Suprapubic skin (tissue), 4 donors: ENCODE measurements at places on chromosomes 7 and 10.
A peak's percentile ranks its signal among the peaks of the same experiment; 100 is the strongest.

DNA sequence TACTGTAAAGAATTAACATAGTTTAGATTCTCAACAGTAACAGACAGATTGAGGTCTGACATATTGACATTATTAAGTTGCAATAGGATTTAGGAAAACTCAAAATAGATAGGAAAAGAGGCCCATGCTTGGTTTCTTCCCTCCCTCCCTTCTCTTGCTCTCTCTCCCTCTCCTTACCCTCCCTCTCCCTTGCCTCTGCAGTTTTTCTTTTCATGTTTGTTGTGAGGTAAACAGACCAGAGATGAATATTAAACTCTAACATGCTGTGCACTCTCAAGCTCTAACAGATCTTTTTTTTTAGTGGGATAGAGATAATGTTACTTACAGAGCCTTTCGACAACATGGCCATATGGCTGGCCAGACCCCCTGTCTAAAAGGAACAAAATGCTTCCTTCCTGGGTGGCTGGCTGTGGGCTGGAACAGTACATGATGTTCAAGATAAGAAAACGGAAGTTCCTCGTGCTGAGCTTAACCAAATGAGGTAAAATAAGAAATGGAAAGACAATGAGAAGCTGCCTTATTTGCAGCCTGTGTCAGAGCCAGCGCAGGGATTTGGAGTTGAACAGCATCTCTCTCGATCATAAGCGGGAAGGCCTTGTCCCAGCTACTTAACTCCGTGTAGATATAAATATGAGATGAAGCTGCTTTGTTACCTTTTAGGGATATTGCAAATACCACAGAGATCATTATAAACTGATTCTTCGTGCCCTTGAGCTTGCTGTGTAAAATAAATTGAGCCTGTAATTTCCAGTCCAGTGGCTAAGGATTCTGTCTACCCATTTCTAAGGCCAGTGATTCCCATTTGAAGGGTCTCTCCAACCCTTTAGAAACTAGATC is 391.9 kb upstream of the NPVF start:
- no peaks in the 10 kb centered on the region for H3K36me3 ChIP-seq
- no peaks in the 10 kb centered on the region for H3K27me3 ChIP-seq
- H3K4me1 ChIP-seq: peaks cover 9% of the 10 kb centered on the region
- DNase-seq: no peak
- H3K27ac ChIP-seq: peak overlapping the region; percentile 68

GRCh38 chr10:55410415-55410885 is 609.4 kb upstream of the PCDH15 start:
- no peak for DNase-seq
- peaks cover 5% of the 10 kb centered on the region for H3K4me1 ChIP-seq
- no peak overlapping the region for H3K27ac ChIP-seq
- H3K4me3 ChIP-seq: no peak overlapping the region

DNA sequence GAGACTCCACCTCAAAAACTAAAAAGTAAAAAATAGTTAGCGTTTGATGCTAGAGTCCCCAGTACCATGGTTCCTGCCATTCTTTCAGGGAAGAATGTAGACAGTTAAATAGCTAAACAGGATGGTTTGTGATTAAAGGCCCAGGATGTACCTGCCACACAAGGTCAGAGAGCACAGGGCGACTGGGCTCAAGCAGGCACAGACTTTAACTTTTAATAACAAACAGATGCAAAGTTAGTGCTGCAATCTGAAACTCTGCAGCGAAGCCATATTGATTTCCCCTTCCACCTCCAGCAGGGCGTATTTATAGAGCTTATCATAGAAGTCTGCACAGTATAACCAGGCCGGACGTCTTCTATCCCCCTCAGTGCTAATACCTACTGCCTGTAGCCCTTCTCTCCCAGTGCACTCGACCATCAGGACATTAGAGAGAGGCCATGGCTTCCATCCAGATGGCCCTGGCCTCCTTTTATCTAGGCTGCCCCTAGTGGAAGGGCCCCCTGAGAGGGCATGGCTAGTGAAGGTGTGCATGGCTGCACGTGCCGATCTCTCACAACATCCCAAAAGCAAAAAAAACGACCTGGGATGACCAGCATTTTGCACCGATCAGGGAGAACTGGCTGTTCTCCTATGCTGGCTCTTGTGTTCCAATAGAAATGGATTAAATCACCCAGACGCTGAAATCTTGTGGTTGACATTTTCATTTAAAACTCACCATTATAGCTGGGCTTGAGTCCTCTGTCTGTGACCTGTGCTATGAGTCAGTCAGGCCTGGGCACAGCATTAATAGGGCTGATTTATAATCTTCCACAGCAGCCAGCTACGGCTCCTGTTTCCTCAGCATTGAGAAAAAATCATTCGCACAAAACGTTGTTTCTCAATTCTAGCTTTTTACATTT is 7.6 kb upstream of the BAG3 start:
- no peak overlapping the region for H3K4me3 ChIP-seq
- no peaks in the 10 kb centered on the region for H3K27me3 ChIP-seq
- H3K27ac ChIP-seq: no peak overlapping the region
- DNase-seq: no peak
- no peaks in the 10 kb centered on the region for H3K4me1 ChIP-seq

DNA sequence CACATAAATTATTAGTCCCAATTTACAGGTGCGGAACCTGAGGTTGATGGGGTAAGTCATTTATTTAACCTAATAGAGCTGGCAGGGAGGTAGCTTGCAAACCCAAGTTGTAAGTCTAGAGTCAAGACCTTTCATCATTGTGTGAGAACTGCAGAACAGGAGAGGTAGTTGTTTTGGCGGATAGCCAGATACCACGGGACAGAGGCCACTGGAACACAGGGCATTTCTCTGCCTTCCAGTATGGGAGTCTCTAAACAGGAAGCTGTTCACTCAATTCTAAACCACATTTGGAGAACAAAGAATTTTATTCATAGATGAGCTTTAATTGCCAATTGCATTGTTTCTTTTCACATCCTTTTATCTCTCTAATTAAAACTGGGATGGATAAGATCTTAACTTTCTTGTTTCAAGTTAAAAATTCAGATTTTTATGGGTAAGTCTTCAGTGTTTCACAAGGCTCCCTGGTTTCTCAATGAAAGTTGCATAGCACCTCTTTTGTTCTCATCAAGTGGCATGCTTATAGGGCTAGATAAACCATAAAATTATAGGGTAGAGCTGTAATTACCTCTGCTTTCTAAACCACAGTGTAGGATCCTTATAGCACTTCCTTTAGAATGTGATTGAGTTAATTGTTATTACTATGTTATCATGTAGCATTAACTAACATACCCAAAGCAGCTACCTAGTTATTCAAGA is 489.0 kb downstream of the GATA3 start:
- peaks cover 9% of the 10 kb centered on the region for H3K4me1 ChIP-seq
- H3K4me3 ChIP-seq: no peak overlapping the region
- H3K27ac ChIP-seq: peak overlapping the region; percentile 10
- no peaks in the 10 kb centered on the region for H3K36me3 ChIP-seq
- no peak for DNase-seq
- H3K27me3 ChIP-seq: no peaks in the 10 kb centered on the region

- no peaks in the 10 kb centered on the region for H3K27me3 ChIP-seq
- H3K4me3 ChIP-seq: no peak overlapping the region
- H3K27ac ChIP-seq: no peak overlapping the region
- no peaks in the 10 kb centered on the region for H3K36me3 ChIP-seq
- no peak for DNase-seq
- H3K4me1 ChIP-seq: peaks cover 11% of the 10 kb centered on the region
Observed at GRCh38 chr10:71067098-71067740, 145.2 kb upstream of the UNC5B start.

- no peak overlapping the region for H3K4me3 ChIP-seq
- H3K36me3 ChIP-seq: no peaks in the 10 kb centered on the region
- H3K27ac ChIP-seq: no peak overlapping the region
Observed at GRCh38 chr7:149330914-149331567, 69.0 kb downstream of the ZNF783 start.

DNA sequence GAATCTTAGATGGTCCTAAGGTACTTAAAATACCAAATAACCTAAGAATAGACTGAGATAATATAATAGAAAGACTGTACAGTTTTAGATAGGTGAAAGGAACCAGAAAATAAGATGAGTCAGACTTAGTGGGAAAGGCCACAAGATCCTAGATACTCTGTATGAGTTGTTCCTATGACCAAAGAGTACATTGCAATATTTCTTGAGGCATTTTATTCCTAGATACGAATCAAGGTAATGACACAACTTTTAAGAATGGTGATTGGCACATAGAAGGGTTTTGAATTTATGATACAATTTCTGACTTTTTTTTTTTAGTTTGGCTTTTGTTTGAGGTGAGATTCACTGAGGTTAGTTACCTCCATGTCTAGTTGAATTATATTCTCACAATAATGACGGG is 30.2 kb downstream of the MGAM start:
- no peak overlapping the region for H3K27ac ChIP-seq
- DNase-seq: no peak
- no peaks in the 10 kb centered on the region for H3K27me3 ChIP-seq
- H3K4me3 ChIP-seq: no peak overlapping the region
- no peaks in the 10 kb centered on the region for H3K4me1 ChIP-seq
- H3K36me3 ChIP-seq: no peaks in the 10 kb centered on the region

GRCh38 chr10:18719811-18720210 is 60.6 kb downstream of the ARL5B start:
- no peak overlapping the region for H3K4me3 ChIP-seq
- peaks cover 3% of the 10 kb centered on the region for H3K4me1 ChIP-seq
- H3K27ac ChIP-seq: no peak overlapping the region

- H3K27me3 ChIP-seq: no peaks in the 10 kb centered on the region
- no peak overlapping the region for H3K4me3 ChIP-seq
- no peak overlapping the region for H3K27ac ChIP-seq
- no peaks in the 10 kb centered on the region for H3K4me1 ChIP-seq
- H3K36me3 ChIP-seq: no peaks in the 10 kb centered on the region
Observed at GRCh38 chr7:144545330-144545729, 141.8 kb upstream of the NOBOX start.

DNA sequence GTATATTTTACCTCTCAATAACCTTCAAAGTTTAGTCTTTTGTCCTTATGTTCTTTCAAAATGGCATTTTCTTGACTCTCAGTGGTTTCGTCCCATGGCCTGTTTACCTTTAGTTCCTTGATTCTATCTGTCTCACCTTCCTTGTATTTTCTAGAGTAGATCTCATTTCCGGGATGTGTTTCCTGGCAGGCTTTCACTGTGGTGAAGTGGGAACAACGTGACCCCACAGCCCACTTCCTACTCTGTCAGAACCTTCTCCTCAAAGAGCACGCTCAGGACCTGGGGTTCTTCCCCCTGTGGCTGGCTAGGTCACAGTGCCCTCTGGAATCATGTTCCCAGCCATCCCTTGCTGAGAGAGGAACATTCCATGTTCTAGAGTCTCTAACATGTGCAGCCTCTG is 129.9 kb upstream of the ZNF32 start:
- H3K4me3 ChIP-seq: no peak overlapping the region
- no peak for DNase-seq
- H3K36me3 ChIP-seq: no peaks in the 10 kb centered on the region
- H3K4me1 ChIP-seq: no peaks in the 10 kb centered on the region
- H3K27ac ChIP-seq: no peak overlapping the region

- H3K27me3 ChIP-seq: no peaks in the 10 kb centered on the region
- H3K27ac ChIP-seq: no peak overlapping the region
- peaks cover 2% of the 10 kb centered on the region for H3K4me1 ChIP-seq
- no peaks in the 10 kb centered on the region for H3K36me3 ChIP-seq
Observed at GRCh38 chr10:123289432-123289831, 135.2 kb downstream of the BUB3 start.

DNA sequence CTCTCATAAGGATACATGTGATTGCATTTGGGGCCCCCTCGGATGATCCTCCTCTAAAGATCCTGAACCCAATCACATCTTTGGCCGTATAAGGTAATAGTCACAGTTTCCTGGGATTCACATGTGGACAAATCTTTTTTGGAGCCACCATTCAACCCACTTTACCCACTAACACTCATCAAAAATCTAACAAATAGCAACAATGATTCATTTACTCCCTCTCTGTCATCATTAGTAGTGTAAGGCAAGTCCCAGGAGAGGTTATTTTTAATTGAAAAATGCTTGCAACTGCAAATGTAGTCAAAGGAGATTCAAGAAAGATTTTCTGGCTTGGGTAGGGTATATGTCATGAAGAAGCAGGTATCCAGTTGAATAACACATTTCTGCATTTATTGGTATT is 9.9 kb upstream of the SMKR1 start:
- H3K4me3 ChIP-seq: no peak overlapping the region
- H3K27me3 ChIP-seq: no peaks in the 10 kb centered on the region
- DNase-seq: peak; percentile 6
- no peaks in the 10 kb centered on the region for H3K36me3 ChIP-seq

DNA sequence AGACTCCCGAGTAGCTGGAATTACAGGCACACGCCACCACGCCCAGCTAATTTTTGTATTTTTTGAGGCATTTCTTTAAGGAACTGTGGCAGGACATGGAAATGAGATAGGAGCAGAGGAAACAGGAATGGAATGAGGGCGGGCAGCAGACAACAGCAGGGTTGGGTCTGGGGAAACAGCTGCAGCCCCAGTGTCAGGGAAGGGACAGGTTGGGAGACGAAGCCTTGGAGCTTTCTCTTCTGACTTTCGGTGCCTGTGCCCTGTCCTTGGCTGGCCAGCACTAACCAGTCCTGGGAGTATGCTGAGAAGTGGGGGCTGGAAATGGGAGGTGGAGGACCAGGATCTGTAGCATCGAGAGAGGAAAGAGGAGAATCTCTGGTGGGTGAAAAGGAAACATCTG is 47.4 kb downstream of the ATOH7 start:
- no peak overlapping the region for H3K27ac ChIP-seq
- DNase-seq: no peak
- H3K27me3 ChIP-seq: peaks cover 11% of the 10 kb centered on the region
- H3K4me3 ChIP-seq: no peak overlapping the region
- no peaks in the 10 kb centered on the region for H3K4me1 ChIP-seq
- H3K36me3 ChIP-seq: no peaks in the 10 kb centered on the region

GRCh38 chr10:99983280-99983988 is 26.3 kb downstream of the DNMBP start:
- H3K27me3 ChIP-seq: no peaks in the 10 kb centered on the region
- H3K4me3 ChIP-seq: no peak overlapping the region
- peak; percentile 72 for DNase-seq
- H3K36me3 ChIP-seq: no peaks in the 10 kb centered on the region

DNA sequence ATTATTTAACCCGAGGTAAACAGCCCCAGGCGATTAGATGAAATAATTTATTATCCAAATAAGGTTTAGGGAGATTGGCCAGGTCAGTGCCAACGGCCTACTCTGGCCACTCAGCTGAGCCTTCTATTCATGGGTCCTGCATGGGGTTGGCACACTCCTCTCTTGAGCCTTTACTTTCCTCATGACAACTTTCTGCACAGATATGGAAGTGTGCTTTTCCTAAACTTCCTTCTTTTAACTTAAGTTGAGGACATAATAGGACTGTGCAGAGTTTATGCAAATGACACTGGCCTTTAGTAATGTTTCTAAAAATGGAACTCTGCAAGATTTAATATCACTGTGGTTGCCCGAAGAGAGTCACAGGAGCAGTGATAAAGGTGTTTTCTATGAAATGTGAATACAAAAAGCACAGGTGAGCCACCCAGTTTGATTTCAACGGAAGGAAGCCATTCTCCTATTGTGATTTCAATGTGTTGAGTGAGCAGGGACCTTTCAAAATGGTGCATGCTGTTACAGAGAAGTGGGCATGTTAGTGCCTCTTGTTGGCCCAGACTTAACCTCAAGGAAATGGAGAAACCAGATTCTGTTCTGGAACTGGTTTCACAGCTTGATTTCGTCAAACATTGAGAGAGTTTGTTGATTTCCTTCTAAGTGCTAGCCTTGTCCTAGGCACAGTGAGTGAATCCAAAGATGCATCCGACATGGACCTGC is 55.7 kb downstream of the LYZL2 start:
- no peak for DNase-seq
- no peaks in the 10 kb centered on the region for H3K36me3 ChIP-seq
- H3K27me3 ChIP-seq: no peaks in the 10 kb centered on the region
- no peaks in the 10 kb centered on the region for H3K4me1 ChIP-seq

- no peak overlapping the region for H3K4me3 ChIP-seq
- H3K27ac ChIP-seq: no peak overlapping the region
- H3K36me3 ChIP-seq: no peaks in the 10 kb centered on the region
Observed at GRCh38 chr10:77289790-77290189, 347.8 kb downstream of the KCNMA1 start.
